ENCODE measurements at places on chromosomes 3 and 15.

DNA sequence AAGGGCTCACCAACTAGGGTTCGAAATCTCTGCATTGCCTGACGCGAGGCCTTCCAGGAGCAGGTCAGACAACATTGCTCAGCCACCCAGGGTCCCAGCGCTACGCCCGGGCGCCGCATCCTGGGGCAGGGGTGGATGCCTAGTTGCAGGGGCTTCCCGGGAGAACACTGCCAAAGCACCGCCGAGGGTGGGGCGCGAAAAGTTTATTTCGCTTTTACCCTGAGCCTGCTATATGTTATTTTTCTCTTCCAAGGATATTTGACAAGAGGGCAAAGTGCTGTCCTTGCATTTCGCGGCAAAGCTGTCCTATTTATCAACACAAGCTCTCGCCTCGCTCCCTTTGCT, 549 bp upstream of the SOX14 start:
- DNase-seq, result no peak

DNA sequence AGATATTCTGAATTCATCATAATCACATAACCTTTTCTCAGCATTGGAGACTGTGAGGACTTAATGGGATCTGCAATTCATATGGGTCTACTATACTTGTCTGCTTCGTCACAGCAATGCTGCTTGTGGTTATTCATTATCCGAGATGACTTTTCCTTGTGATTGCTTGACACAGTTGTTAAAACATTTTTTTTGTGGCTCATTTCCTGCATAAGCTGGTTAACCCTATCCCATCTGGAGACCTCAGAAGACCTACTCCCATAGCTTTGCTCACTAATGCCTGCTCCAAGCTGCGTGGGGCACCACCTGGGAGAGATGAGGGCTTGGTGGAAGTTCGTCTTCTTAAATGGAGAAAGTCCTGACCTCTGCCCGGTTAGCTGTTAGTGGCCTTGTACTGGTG, 360.8 kb downstream of the CHST2 start:
- DNase-seq, result peak; percentile 20

DNA sequence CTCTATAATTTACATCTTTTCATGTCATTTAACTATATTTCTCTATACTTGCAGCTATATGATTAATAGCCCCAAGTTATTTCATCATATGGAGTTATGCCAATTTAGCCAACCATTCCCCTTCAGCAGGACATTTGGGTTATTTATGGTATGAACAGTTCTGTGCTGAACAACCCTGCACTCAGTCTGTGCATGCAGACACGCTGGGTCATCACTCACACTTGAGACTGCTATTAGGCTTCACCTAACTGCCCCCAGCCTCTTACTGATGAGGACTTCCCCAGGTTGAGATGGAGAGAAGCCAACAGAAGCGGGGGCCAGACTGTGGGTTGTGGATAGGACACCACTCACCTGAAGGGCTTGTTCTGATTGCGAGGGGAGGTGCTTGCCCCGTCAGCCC, 7.3 kb downstream of the TADA3 start:
- DNase-seq, result peak; percentile 54

DNA sequence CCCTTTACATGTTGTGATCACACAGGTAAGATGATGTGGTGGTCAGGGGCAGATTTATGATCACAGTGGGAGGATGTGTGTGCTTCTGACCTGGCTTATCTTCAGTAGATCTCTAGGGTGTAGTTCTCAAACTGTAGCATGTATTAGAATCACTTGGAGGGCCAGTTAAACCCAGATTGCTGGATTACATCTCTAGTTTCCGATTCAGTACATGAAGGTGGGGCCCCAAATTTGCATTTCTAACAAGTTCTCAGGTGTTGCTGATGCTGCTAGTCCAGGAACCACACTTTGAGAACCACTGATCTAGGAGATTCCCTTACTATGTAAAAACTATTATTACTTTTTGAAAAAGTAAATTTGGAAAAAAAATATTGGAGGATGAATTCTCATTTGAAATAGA, 199.3 kb upstream of the GOLIM4 start:
- no peak for DNase-seq

- DNase-seq, result no peak
Measured at GRCh38 chr3:105518203-105518602, 151.5 kb downstream of the ALCAM start.

DNA sequence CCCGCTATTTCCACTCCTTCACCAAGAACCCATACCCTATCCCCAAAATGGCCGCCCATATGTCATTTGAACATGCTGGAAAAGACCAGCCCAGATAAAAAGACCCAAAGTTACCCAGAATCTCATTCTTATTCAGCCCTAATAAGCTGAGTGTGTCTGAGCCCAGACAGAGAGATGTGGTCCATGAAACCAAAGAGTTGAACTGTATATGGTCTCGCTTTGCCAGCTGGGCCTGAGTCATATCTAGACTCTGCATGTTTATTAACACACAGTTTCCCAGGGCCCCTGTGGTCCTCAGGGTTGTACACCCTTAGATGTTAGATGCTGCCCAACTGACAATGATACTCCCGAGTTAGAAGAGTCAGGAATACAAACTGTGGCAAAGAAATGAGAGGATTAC, 201.9 kb upstream of the STRIT1 start:
- DNase-seq, result peak; percentile 10

Measured in iris pigment epithelial cell (primary cell).